Liver (tissue), 10 donors: ENCODE measurements at places on chromosomes 16 and 17. TPM values are rescaled to one million over a fixed set of nuclear protein-coding genes. Genes with fewer than 3 reads are reported as not detected.
A peak's percentile ranks its signal among the peaks of the same experiment; 100 is the strongest.

KRTAP2-2 gene
- not detected for total RNA-seq

ELMO3 gene
- 3.8 TPM for total RNA-seq

HCRT gene
- total RNA-seq: not detected

SLC16A11 gene
- total RNA-seq: 3.3 TPM

TXNL4B gene
- total RNA-seq: 5.0 TPM

- no peak for DNase-seq
Observed at GRCh38 chr17:42853004-42853403, 2.0 kb downstream of the AOC3 start.

- DNase-seq: no peak
Observed at GRCh38 chr17:17358866-17359265, 55.7 kb downstream of the NT5M start.

GRCh38 chr17:41421116-41421515 is 3.3 kb downstream of the KRT37 start:
- no peak for DNase-seq

DNA sequence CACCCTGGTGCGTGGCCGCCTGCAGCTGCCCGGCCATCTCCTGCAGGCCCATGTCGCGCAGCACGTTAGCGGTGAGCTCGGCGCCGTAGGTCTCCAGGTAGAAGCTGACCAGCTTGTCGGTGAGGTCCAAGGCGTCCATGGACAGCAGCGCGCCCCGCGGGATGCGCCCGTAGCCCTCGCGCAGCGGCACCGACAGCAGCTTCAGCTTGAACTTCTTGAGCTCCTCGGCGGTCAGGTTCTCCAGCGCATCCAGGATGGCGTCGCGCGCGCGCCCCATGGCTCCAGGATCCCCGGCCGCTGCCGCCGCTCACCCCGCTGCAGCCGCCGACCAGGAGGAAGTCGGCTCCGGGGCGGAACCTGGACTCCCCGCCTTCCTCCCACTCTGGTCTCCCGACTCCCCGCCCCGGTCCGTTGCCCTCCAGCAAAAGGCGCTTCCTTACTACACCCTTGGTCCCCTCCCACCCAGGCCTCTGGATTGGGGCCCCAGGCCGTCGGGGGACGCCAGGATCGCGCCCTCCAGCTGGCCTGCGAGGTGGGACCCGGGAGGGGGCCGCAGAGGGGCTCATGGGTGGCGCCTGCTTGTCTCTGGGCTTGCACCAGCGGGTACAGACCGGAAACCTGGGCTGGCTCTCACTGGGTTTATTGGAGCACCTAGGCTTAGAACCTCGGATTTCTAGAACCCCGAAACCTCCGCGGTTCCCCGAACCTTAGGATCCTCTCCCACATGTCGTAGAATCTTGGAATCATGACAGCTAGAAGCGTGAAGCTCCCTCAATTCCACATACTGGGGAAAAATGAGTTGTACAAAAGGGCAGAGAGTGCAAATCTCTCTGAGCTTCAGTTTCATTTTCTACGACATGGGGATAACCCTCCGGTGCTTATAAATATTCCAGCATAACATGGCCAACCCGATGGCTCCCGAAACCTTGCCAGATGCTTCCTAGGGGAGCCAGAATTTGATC is at the start of gene PYCARD:
Gene PYCARD (minus strand): TSS at position 347 of the 962 bp plus-strand sequence. CDS start 70 bp downstream, at position 277.
- DNase-seq: no peak

DNA sequence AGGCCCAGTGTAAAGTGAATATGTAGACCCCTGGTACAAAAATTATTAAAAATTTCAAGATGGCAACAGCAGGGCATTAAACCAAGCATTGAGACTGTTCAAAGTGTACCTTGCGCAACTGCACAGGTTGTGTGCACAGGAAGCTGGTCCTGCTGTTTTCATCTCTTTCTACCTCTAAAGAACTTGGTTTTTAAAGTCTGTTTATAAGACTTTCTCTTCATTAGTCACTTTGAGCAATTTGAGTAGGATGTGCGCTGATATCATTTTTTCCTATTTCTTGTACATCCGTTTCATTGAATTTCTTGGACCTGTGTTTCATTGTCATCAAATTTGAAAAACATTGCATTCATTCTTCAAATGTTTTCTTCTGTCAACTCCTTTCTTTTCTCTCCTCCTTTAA is 16.8 kb upstream of the PMP22 start:
- DNase-seq: no peak

DNA sequence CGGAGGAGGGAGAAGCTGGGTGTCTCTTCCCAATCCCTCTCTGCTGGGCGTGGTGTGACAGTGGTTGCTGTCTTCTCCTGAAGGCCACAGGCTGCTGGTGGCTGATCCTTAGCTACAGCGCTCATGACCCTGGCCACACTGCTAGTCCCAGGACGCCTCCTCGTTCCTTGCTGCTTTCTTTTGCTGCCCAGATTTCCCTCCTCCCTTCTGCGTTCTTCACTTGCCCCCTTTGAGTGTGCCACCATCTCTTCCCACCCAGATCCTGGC is 90.1 kb downstream of the MRC2 start:
- no peak for DNase-seq

DNA sequence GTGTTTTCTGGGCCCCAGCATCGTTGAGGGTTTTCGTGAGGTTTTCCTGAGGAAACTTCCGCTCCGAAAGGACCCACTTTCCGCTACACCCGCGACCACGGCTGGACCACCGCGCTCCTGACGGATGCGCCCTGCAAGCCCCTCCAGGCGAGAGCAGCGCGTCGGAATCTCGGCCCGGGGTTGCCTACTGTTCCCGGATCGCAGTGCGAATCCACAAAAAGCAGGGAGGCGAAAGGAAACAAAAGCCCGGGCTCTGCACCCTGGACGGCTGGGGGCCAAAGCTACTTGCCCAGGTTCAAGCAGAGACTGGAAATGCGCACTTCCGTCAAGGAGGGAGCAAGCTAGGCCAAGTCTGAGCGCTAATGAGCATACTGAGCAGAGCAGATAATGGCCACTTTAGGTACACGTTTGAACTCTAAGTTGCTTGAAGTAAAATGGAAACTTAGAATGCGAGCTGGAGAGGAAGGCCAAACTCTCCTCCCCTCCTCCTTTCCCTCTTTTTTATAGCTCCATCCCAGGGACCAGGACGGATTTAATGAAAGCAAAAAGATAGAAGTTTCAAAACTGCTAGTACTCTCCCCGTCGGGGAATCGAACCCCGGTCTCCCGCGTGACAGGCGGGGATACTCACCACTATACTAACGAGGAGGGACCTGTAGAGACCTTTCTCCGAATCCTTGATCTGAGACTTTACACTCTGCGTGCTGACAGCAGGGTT is 11.4 kb upstream of the AURKB start:
- peak; percentile 95 for DNase-seq

DNA sequence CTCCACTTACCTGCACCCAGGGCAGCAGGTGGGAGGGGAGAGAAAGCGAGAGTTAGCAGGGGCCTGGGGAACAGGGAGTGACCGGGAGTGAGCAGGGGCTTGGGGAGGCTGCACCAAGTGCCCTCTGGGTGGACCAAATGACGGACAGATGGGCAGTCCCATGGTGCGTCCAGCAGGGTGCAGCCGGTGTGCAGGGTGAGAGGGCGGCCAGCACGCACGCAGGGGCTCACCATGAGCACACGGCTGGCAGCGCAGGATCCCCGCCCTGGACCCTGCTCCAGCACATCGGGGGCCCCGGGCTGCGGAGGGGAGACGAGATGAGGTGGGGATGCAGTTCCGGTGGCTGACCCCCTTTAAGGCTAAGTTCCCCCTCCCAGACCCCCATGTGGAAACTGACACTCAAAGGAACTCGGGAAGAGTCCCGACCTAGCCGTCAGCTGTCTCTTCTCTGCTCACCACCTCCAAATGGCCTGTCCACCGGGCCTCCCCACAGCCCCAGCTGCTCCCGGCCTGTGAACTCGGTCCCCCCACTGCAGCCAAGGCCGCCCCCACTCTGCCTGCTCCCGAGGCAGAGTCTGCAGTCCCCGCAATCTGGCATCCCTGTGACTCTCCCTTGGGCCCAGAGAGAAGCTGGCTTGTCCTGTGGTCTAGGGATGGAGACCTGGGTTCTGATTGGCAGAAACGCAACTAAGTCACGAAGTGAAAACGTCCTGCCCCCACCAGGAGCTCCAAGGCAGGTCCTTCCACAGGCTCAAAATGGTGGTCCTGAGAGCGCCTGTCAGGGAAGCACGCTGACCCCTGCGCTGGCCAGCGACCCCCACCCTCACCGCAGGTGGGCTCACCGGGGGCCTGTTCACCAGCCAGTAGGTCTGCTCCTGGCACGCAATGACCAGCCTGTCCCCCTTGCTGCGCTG is 2.9 kb downstream of the RGS11 start:
- no peak for DNase-seq

GRCh38 chr17:2044263-2044894 is 2.6 kb downstream of the OVCA2 start:
- no peak for DNase-seq

- DNase-seq: no peak
Observed at GRCh38 chr16:54446639-54447038, 160.1 kb upstream of the IRX3 start.

- no peak for DNase-seq
Observed at GRCh38 chr17:81707725-81708646, 4.1 kb upstream of the SLC25A10 start.
